ENCODE measurements at places on chromosomes 4 and X.

GRCh38 chr4:11634283-11634682, 205.6 kb upstream of the HS3ST1 start:
- no peak for DNase-seq

- no peak for DNase-seq
These were observed 1.7 kb upstream of the SLC2A9 start for GRCh38 chr4:10023050-10023419.

DNA sequence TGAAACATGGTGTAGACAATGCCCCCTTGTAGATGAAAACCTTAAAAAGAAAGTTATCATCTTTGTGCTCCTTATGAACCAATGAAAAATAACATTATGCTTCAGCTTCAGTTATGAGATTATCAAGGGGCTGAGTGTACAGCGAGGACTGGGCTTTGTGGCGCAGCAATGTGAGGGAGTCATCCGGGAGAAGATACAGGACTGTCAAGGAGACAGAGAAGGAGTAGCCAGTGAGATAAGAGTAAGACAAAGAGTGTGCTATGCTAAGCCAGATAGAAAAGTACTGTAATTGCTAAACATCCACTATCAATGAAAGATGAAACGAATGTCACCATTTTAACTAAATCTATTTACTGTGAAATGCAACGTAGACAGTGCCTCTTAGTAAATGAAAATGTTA, 3.6 kb upstream of the KLHL15 start:
- DNase-seq = no peak

- no peak for DNase-seq
These were observed 35.2 kb downstream of the ARL9 start for GRCh38 chr4:56540826-56541225.

DNA sequence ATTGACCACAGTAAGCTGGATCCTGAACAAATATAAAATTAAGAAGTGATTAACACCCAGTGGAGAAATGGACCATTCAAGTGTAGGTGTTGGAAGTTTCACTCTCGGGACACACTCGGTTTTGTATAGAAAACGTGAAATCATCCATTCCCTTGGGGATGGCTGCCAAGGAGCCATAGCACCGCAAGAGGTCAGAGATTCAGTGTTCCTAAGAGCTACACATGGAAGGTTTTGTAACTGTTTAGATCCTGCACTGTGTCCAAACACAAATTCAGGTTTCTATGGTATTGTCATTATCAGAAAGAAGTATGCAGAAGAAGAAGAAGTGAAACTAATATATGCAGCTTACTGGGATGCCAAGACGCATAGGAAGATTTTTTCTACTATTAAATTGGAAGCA, 281.0 kb downstream of the LDB2 start:
- no peak for DNase-seq

DNA sequence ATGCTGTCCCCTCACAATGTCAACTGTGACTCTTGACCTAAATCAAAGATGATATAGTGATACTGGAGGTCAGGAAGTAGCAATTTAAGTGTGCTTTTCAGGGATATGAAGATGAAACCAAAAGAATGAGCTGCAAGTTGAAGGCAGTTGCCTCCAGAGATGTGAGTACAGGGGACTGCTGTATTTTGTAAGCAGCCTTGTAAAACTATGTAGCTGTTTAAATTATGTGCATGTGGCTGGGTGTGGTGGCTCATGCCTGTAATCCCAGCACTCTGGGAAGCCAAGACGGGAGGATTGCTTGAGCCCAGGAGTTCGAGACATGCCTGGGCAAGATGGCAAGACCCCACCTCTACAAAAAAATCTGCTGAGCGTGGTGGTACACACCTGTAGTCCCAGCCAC, 15.1 kb upstream of the TNIP2 start:
- DNase-seq = no peak

DNA sequence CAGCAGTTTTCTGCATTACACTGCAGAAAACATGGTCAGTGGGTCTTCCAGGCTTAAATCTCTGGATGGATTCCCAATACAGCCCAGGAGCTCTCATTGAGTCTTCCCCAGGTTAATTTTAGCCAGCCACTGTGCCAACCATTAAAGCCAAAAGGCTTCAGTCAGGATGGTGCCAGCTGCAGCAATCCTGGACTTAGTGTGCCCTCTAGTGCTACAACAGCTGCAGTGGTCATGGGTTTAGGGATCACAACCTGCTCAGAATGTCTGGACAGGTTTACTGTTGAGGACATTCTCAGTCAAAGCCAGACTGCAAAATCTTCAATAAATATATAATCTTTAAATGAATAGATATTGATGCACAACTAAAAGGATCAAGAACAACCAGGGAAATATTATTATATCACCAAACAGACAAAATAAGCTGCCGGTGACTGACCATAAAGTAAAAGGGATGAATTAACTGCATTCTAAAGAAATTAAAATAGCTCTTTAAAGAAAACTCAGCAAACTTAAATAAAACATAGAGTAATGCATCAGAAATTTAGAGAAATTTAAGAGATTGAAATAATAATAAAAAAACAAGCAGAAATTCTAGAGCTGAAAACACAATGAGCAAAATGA, 639.9 kb downstream of the SPOCK3 start:
- DNase-seq = no peak

GRCh38 chr4:155999725-156000124, 46.1 kb upstream of the CTSO start:
- peak; percentile 3 for DNase-seq

GRCh38 chrX:97691901-97692455, 808.3 kb downstream of the RPA4 start:
- no peak for DNase-seq

GRCh38 chrX:793216-793770, 162.7 kb downstream of the SHOX start:
- DNase-seq = no peak

- DNase-seq = no peak
These were observed 202.4 kb upstream of the ZIC3 start for GRCh38 chrX:137363559-137363958.

GRCh38 chr4:128917781-128918180, 108.3 kb downstream of the JADE1 start:
- no peak for DNase-seq

GRCh38 chr4:69830192-69830559, 29.8 kb downstream of the SULT1E1 start:
- DNase-seq = no peak

- DNase-seq = no peak
These were observed 321.6 kb downstream of the PPP3CA start for GRCh38 chr4:101025755-101026154.

- DNase-seq = no peak
These were observed 74.4 kb downstream of the RPS3A start for GRCh38 chr4:151173871-151174270.

DNA sequence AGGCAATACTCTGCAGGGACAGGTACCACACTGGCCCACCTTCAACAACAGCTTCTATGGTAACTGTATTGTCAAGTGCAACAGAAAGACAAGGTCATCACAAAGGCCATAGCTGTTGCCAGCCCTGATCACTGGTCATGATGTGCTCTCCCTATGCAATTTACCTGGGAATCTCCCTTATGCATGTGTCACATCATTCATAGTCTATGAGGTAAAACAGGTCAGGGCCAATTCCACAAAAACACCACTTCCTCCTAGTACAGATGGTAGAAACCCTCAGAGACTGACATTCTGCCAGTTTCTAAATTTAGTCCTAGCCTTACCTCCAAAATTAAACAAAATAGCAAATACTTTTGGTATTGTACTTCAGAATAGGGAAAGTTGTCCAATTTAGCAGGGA, 132.8 kb downstream of the MGST2 start:
- no peak for DNase-seq

DNA sequence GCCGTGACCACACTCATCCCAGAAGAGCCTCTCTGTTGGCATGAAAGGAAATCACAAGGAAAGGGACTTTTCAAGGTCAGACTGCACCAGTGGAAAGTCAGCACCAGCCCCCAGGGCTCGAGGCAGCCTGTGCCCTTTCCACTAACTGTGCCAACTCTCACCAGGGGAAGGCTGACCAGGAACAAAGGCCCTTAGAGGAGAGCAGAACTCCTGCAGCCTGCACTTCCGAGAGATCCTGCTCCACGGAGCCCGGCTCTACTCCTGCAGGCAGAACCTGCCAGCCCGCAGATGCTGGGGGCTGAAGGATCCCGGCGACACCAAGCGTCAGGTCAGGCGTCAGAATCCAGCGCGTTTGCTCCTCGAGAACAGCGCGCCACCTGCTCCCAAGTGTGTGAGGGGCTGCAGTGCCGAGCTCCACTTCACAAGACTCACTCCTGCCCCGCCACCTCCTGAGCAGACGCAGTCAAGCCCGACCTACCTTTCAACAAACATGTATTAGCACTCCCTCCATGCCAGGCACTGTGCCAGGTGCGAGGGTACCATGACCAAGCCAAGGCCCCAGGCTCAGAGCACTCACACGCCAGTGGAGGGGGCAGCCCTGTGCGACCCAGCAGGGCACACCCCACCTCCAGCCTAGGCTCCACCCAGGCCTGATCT, 13.6 kb upstream of the HELT start:
- DNase-seq = no peak

GRCh38 chrX:119917877-119918276, 22.2 kb downstream of the AKAP14 start:
- no peak for DNase-seq

- DNase-seq = no peak
These were observed 45.8 kb downstream of the KDR start for GRCh38 chr4:55079451-55080173.

DNA sequence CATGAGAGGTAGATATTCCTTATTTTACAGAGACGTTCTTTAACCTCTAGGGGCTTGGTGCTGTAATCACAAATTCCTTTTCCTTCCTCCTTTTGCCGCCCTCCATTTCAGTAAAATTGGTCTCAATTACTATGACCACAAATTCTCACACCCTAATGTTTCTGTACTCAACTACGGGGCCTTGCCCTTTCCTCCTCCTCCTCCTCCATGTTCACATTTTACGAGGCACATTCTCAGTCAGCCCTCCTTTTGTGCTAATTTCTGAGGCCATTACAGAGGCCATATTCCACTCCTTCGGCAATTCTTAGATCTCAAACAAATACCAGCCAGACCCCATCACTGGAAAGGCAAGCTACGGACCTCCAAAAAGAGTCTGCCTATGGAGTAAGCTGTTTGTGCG, 92.1 kb downstream of the SH3KBP1 start:
- no peak for DNase-seq

- DNase-seq = no peak
These were observed 211.5 kb downstream of the KDR start for GRCh38 chr4:54913751-54914526.

DNA sequence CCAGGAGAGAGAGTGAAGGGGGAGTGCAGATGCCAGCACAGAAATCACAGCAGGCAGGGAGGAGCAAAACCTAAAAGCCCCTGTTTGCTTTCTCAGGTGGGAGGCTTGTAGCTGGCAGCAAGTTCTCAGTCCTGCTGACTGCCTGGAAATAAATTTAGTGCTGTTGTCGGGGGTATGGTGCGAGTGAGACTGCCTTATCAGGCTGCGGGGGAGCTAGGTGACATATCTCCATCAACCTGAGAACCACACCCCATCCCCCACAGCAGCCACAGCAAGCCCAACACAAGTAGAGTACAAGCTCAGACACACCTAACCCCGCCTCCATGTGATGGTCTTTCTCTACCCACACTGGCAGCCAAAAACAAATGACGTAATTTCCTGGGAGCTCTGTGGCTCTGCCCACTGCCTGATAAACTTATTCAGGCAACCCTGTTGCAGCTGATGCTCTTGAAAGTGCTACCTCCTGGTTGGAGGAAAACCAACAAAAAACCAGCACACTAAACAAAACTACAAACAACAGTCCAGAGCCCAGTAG, 953.4 kb upstream of the NDST4 start:
- DNase-seq = no peak

DNA sequence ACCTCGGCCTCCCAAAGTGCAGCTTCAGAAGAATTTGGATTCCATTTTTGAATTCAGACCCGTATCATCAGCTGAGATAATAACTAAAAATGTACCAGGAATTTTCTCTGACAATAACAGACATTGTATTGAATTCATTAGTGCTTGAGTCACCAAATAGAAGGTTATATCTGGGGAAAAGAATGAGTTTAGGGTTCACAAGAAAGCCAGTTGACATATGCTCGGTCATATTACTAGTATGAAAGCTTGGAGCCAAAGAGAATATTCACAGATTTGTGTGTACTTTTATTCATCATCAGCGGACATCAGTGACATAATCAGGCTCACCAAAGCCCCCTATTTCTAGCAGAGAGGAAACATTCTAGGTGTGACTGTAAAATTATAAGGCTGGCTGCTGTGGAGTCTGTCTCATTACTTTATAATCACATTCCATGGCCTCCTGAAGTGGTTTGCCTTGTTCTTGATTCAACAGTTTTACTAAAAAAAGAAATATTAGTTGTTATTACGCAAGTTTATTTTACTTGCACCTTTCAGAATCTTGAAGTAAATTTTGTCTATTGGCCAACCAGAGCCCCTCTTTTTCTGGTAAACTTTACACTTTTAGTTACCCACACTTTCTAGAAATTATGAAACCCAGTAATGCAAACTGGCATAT, 14.6 kb upstream of the DCTD start:
- DNase-seq = no peak

DNA sequence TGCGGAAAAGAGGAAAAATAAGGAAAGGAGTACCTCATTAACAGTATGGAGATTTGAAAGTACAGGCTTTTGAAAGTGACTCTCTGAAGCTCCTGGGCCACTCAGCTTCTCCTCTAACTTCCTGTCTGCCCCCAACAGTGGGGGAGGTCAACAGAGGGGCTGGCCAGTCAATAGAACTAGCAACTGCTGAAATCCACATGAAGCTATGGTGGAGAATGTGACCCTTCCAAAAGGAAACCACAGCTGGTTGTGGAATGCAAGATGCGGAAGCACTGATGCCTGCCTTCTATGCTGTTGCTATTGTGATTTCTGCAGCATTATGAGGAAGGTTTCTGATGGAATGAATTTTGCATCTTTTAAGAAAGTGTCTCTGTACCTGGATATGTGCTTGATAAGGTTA, 2.4 kb downstream of the CORIN start:
- DNase-seq = no peak

All from amygdala (tissue), 56 donors.